ENCODE measurements at places on chromosomes 11 and 22. TPM values are rescaled to one million over a fixed set of nuclear protein-coding genes. Genes with fewer than 3 reads are reported as not detected.

GRCh38 chr22:26364066-26365015 lies 64.7 kb upstream of the ASPHD2 start:
- H3K4me3 ChIP-seq: no peak overlapping the region
- H3K27ac ChIP-seq: no peak overlapping the region
- H3K4me1 ChIP-seq: peaks cover 6% of the 10 kb centered on the region
- peak; percentile 40 for DNase-seq

DNA sequence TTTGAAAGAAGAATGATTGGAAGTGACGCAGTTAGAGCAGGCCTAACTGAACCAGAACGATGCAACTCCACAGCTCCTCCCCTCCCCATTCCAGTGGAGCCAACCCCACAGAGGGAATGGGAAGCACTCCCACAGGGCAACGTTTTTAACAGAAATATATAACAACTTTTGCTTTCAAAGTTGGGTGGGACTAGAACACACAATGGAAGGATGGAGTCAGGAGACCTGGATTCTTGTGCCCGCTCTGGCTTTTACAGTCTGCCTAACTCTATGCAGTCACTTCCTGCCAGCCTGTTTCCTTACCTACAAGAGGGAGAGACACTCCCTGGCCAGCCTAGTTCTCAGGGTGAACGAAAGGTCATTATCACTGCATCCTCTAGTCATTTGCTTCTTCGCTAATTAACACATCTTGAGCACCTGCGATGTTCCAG lies 75.5 kb downstream of the PACSIN2 start:
- no peak for DNase-seq
- no peaks in the 10 kb centered on the region for H3K4me1 ChIP-seq
- no peak overlapping the region for H3K4me3 ChIP-seq

DNA sequence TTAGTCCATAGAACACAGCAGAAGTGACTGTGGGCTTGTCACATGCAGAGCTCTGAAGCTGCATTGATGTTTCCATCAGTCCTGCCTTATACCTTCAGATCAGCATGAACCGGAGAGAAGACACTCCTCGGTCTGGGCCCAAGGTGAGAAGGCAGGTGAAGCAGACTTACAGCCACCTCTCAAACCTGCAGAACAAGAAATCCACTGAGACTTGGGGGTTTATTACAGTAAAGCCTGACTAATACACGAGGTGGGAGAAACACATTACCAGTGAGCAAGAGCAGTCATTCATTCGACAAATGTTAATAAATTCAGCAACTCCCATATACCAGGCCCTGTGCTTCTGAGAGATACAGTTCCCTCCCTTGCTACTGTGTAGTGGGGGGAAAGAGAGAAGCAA lies 279.0 kb downstream of the DDX10 start:
- no peaks in the 10 kb centered on the region for H3K27me3 ChIP-seq

GRCh38 chr11:90594658-90595057 lies 371.8 kb upstream of the CHORDC1 start:
- no peaks in the 10 kb centered on the region for H3K36me3 ChIP-seq
- no peak overlapping the region for H3K27ac ChIP-seq
- H3K27me3 ChIP-seq: no peaks in the 10 kb centered on the region
- no peaks in the 10 kb centered on the region for H3K4me1 ChIP-seq
- no peak for DNase-seq

- H3K36me3 ChIP-seq: no peaks in the 10 kb centered on the region
- H3K27me3 ChIP-seq: no peaks in the 10 kb centered on the region
- H3K4me3 ChIP-seq: no peak overlapping the region
- no peak overlapping the region for H3K27ac ChIP-seq
- H3K4me1 ChIP-seq: no peaks in the 10 kb centered on the region
These were observed 6.8 kb downstream of the NHERF4 start for GRCh38 chr11:119192111-119192510.

DNA sequence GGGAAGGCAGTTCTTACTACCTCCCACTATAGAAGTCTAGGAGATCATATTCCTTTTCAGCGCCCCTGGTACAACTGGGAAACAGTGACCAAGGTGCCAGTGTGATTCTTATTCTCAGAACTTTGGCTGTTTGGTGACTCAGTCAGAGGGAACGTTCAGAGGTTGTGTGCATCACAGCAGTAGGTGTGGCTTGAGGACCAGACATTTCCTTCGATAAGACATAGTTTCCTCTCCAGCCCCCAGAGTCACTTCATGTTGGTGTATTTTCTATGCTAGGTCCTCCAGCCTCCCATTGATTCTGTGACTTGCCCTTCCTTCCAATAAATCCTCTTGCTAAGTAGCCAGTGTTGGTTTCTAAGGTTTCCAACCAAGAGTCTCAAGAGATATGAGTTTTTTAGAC lies 171.9 kb upstream of the MPPED2 start:
- no peaks in the 10 kb centered on the region for H3K36me3 ChIP-seq
- H3K4me3 ChIP-seq: no peak overlapping the region
- no peak for DNase-seq
- no peaks in the 10 kb centered on the region for H3K27me3 ChIP-seq
- H3K4me1 ChIP-seq: no peaks in the 10 kb centered on the region
- no peak overlapping the region for H3K27ac ChIP-seq

GRCh38 chr22:20781272-20781990 lies 7.5 kb downstream of the SERPIND1 start:
- no peak overlapping the region for H3K4me3 ChIP-seq
- DNase-seq: no peak
- no peaks in the 10 kb centered on the region for H3K27me3 ChIP-seq
- peaks cover 22% of the 10 kb centered on the region for H3K36me3 ChIP-seq
- H3K27ac ChIP-seq: peak overlapping the region; percentile 79
- peaks cover 72% of the 10 kb centered on the region for H3K4me1 ChIP-seq

GRCh38 chr22:49736538-49736937 lies 91.1 kb downstream of the BRD1 start:
- H3K27ac ChIP-seq: no peak overlapping the region
- DNase-seq: no peak
- no peaks in the 10 kb centered on the region for H3K4me1 ChIP-seq
- no peaks in the 10 kb centered on the region for H3K36me3 ChIP-seq
- H3K4me3 ChIP-seq: no peak overlapping the region

GRCh38 chr22:41768430-41768829 lies 32.0 kb upstream of the CCDC134 start:
- no peak overlapping the region for H3K4me3 ChIP-seq
- no peaks in the 10 kb centered on the region for H3K36me3 ChIP-seq

GRCh38 chr22:17792299-17792698 lies 18.0 kb upstream of the BID start:
- H3K27me3 ChIP-seq: no peaks in the 10 kb centered on the region
- no peaks in the 10 kb centered on the region for H3K4me1 ChIP-seq
- H3K27ac ChIP-seq: no peak overlapping the region
- no peak for DNase-seq
- H3K36me3 ChIP-seq: peaks cover 4% of the 10 kb centered on the region
- H3K4me3 ChIP-seq: no peak overlapping the region

GRCh38 chr11:3222941-3223915 lies 4.6 kb upstream of the MRGPRG start:
- peak; percentile 29 for DNase-seq
- H3K27me3 ChIP-seq: no peaks in the 10 kb centered on the region
- no peak overlapping the region for H3K4me3 ChIP-seq
- no peaks in the 10 kb centered on the region for H3K36me3 ChIP-seq

GRCh38 chr11:13667245-13667644 lies 1.2 kb upstream of the FAR1 start:
- peaks cover 2% of the 10 kb centered on the region for H3K4me1 ChIP-seq
- DNase-seq: no peak
- H3K4me3 ChIP-seq: no peak overlapping the region
- H3K27ac ChIP-seq: no peak overlapping the region
- H3K27me3 ChIP-seq: no peaks in the 10 kb centered on the region

DNA sequence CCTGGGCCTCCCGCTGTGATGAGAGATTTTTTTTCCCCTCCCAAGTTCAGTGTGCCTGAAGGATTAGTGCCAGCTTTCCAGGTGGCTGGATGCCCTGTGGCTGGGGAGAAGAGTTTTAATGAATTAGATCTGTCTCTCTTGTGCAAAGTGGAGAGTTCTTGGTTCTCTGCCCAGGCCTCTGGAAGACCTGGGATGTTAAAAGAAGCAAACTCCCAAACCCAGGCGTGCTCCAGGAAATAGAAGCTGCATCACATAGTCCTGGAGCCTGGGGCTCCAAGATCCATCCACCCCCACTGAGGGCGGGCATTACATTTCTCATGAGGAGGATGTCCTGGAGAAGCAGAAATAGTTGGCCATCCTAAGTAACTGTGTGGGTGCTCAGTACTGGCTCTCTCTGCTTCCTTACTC lies 30.6 kb downstream of the SDHAF2 start:
- H3K27ac ChIP-seq: no peak overlapping the region
- H3K4me3 ChIP-seq: no peak overlapping the region
- no peak for DNase-seq
- no peaks in the 10 kb centered on the region for H3K4me1 ChIP-seq
- H3K27me3 ChIP-seq: no peaks in the 10 kb centered on the region

GRCh38 chr11:123454060-123454651 lies 24.1 kb downstream of the GRAMD1B start:
- H3K4me1 ChIP-seq: no peaks in the 10 kb centered on the region
- H3K27me3 ChIP-seq: peaks cover 3% of the 10 kb centered on the region
- no peak overlapping the region for H3K27ac ChIP-seq
- H3K4me3 ChIP-seq: no peak overlapping the region
- no peak for DNase-seq
- H3K36me3 ChIP-seq: no peaks in the 10 kb centered on the region

DNA sequence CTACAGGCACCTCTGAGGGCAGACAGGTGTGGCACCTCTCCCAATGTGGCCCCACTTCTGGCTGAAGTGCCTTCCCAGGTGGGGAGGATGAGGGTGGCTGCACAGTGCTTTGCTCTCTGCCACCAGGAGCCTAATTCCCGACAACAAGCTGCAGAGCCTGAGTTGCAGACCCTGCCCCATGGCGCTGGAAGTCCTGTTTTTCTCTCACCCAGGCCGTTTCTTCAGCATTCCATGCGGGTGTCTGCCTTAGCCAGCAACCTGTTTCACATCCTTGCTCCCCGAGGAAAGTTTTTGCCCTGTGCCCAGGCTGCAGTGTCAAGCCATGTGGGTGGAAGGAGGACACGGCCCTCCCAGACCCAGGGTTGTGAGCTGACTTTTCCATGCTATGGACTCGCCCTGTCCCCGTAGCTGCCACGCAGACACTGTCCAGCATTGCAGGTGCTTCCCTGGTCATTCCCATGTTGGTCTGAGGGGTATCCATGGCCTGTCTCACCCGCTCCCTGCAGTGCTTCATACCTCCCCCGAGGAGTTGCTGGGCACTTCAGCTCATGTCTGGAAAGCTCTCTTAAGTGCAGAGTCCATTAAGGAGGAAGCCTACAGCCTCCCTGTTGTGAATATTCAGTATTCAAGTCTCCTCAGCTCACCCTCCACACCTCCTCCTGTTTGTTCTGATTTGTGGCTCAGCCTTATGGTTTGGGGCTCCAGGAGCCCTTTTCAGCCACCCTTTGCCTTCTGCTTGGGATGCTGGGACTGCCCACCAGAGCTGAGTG lies 2.9 kb downstream of the DAGLA start:
- H3K4me3 ChIP-seq: no peak overlapping the region
- H3K4me1 ChIP-seq: peaks cover 5% of the 10 kb centered on the region
- no peak for DNase-seq
- no peak overlapping the region for H3K27ac ChIP-seq
- no peaks in the 10 kb centered on the region for H3K36me3 ChIP-seq

- no peak overlapping the region for H3K4me3 ChIP-seq
- no peaks in the 10 kb centered on the region for H3K27me3 ChIP-seq
- DNase-seq: no peak
- no peaks in the 10 kb centered on the region for H3K36me3 ChIP-seq
- peaks cover 23% of the 10 kb centered on the region for H3K4me1 ChIP-seq
- H3K27ac ChIP-seq: no peak overlapping the region
These were observed 4.3 kb upstream of the MN1 start for GRCh38 chr22:27805841-27806240.

GRCh38 chr11:27347359-27348339 lies 15.4 kb downstream of the CCDC34 start:
- H3K4me1 ChIP-seq: peaks cover 3% of the 10 kb centered on the region
- no peak overlapping the region for H3K27ac ChIP-seq
- no peak for DNase-seq
- H3K27me3 ChIP-seq: no peaks in the 10 kb centered on the region
- no peaks in the 10 kb centered on the region for H3K36me3 ChIP-seq

GRCh38 chr11:106076171-106076918 lies 802 bp downstream of the KBTBD3 start:
- peak; percentile 42 for DNase-seq
- peak overlapping the region; percentile 94 for H3K27ac ChIP-seq
- H3K4me3 ChIP-seq: peak overlapping the region; percentile 86

DNA sequence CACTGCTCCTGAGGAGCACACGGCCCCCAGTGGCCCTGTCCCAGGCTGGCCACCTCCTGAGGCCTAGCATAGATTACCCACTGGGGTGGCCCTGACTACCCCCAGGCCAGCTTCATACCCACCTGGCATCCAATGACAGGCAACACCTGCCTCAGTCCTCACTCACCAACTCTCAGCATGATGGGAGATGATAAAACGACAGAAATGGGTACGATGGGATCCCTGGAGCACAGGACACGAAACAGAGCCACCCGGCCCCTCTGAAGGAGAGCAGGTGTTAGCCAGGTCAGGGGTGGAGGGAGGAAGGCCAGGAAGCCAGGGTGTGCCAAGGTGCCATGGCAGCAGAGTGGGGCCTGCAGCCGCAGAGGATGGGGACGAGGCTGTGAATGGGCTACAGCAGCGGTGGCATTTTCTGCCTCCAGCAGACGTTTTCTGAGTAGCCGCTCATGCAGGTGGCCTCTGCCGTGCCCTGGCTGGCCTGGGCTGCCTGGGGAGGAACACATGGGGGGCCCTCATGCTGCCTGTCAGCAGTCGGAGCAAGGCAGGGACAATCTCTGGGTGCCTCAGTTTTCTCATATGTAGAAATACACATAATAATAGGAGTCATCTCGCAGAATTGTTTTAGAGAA lies 50.2 kb upstream of the FGF3 start:
- H3K27me3 ChIP-seq: no peaks in the 10 kb centered on the region
- H3K36me3 ChIP-seq: no peaks in the 10 kb centered on the region
- no peak for DNase-seq
- H3K4me3 ChIP-seq: no peak overlapping the region

The PLEKHB1 gene
- 1.3 TPM for total RNA-seq

The PKNOX2 gene
- 0.25 TPM for total RNA-seq

The OR2D2 gene
- not detected for total RNA-seq

Measured in liver (tissue), 10 donors.